ENCODE measurements at places on chromosomes 1 and 21. TPM values are rescaled to one million over a fixed set of nuclear protein-coding genes. Genes with fewer than 3 reads are reported as not detected.

- H3K4me3 ChIP-seq: no peak overlapping the region
- H3K36me3 ChIP-seq: no peaks in the 10 kb centered on the region
- no peaks in the 10 kb centered on the region for H3K27me3 ChIP-seq
- H3K27ac ChIP-seq: no peak overlapping the region
Observed at GRCh38 chr1:44571712-44572571, 102.3 kb downstream of the TMEM53 start.

DNA sequence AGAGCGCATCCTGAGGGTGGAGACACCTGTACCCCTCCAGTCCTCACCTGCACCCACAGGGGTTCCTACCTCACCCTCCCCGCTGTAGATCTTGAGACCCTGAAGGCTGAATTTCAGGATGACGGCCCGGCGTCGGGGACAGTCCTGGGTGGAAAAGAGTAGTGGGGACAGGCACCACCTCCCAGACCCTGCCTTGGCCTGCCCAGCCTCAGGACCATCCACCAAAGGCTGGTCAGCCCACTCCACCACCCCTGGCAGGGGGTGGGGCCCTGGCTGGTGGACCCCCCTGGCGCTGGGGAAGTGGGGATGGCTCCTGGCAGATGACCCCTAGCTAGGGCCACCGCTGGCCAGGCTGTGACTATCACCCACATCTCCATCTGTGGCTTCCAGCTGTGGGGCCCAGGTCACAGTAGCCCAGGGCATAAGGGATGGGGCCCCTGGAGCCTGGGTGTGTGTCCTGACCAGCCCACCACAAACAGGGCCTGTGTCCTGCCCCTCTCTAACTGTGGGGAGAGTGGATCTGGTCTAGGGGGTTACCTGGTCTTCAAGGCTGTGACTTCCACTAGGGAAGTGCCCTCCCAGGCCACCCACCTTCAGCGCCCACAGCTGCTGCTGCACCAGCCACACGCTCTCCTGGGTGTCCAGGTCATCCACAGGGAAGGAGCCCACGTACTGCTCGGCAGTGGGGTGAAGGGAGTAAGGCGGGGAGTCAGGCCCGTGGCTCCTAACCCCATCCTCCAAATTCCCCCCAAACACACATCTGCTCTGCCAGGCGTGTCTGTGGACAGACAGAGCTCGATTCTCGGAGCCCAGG, 5.4 kb downstream of the SH2D5 start:
- no peaks in the 10 kb centered on the region for H3K36me3 ChIP-seq
- DNase-seq: no peak
- no peak overlapping the region for H3K4me3 ChIP-seq
- H3K4me1 ChIP-seq: no peaks in the 10 kb centered on the region
- H3K27me3 ChIP-seq: no peaks in the 10 kb centered on the region
- no peak overlapping the region for H3K27ac ChIP-seq

DNA sequence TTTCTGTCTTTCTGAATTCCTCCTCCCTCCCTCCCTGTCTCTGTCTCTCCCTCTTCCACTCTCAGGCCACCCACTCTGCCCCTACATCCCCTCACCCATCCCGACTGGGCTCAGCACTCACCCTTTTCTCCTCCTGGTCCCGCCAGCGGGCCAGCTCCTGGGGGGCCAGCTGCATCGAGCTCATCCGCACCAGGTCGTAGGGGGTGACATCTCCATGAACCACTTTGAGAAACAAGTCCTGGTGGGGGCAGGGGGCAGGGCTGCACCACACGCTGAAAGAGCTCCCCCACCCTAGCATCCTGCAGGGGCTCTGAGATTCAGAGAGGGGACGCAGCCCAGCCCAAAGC, 17.8 kb downstream of the SPOCD1 start:
- DNase-seq: no peak
- no peaks in the 10 kb centered on the region for H3K27me3 ChIP-seq
- H3K4me1 ChIP-seq: no peaks in the 10 kb centered on the region
- H3K4me3 ChIP-seq: no peak overlapping the region
- no peaks in the 10 kb centered on the region for H3K36me3 ChIP-seq

DNA sequence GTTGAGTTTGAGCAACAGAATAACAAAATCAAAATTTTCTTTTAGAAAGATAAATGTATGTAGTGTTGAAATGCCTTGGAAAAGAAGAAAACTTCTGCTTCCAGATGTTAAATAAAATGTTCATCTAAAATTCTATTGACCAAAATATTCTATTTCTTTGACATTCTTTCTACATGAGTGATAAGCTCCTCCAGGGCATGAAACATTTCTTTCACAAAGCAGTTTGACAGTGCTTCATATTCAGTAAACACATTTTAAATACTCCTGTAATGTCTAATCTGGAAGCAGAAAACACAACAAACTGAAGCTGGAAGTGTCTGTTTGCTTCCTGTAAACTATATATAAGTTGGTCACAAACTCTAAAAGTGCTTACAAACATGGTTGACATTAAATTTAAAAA, 61.5 kb downstream of the RGS21 start:
- no peak overlapping the region for H3K4me3 ChIP-seq
- no peaks in the 10 kb centered on the region for H3K4me1 ChIP-seq
- H3K36me3 ChIP-seq: no peaks in the 10 kb centered on the region
- no peak for DNase-seq
- no peak overlapping the region for H3K27ac ChIP-seq

PMVK gene
- 25.2 TPM for total RNA-seq

OR14K1 gene
- total RNA-seq: not detected

Data from Caco-2 (cell line).